IPS DF 6.9 (cell line): ENCODE measurements at places on chromosomes 3 and 15.

DNA sequence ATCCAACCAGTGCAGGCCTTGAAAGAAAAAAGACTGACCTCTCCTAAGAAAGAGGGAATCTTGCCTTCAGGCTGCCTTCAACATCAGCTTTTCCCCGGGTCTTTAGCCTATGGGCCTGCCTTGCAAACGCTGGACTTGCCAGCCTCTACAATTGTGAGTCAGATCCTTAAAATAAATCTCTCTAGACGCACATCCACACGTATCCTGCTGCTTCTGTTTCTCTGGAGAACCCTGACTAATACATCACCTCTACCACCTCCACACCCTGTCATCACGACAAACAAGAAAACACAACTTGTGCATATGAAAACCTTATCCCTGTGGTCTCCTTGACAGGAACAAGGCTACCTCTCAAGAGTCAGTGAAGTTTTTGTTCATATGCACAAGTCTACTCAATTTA lies 11.8 kb downstream of the CYFIP1 start:
- no peak for DNase-seq

DNA sequence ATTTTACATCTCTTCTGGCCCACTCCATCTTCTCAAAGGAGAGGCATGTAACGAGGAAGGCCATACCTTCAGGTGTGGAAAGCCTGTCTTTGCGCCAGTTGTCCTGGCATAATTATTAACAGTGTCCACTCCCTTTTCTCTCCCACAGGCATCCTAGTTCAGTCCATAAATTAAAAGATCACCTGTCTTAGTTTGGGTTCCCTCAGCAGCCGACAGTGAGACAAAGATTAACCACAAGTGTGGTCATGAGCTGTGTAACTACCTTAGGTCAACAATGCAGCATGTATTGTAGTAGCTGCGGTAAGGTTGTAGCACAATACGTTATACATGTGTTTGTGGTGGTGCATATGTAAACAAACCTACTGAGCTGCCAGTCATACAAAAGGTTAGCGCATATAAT lies 103.3 kb upstream of the GALNT15 start:
- DNase-seq: no peak

- no peak for DNase-seq
Observed at GRCh38 chr15:64763021-64763420, 12.4 kb downstream of the RBPMS2 start.

DNA sequence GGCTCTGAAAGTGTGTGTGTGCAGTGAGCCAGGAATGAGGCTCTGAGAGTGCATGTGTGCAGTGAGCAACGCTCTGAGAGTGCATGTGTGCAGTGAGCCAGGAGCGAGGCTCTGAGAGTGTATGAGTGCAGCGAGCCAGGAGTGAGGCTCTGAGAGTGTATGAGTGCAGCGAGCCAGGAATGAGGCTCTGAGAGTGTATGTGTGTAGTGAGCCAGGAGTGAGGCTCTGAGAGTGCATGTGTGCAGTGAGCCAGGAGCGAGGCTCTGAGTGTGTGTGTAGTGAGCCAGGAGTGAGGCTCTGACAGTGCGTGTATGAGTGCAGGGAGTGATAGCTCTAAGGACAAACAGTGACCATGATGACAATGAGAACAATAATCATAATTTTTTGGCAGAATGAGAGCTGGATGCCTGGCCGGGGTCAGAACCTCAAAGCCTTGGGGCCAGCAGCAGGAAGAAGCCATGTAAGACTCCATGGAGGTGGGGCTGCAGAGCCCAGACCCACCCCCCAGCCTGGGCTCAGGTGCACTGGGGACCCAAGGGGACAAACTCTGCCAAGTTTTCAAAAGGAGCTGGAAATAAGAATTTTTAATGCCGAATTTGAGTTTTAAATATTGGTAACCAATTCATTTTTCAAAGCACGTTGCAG lies 85.7 kb upstream of the PRR20G start:
- DNase-seq: no peak

GRCh38 chr15:38688761-38689160 lies 124.1 kb upstream of the RASGRP1 start:
- no peak for DNase-seq

DNA sequence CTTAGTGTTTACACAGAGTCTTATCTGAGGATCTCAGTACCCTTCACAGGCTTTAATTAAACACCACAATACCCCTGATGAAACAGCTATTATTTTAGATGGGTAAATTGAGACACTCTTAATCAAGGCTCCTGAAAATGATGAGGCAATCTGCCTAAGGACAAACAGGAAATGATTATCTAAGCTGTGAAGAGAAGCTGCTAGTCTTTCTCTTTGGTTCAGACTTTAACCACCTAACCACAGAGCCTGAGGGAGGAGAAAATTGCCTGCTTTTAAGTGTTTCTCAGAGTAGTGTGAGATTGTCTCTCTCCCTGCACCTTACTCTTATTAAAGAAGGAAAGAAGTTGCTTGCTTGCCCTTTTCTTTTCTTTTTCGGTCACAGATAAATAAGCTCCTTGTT lies 364.3 kb upstream of the ADAMTS9 start:
- no peak for DNase-seq

GRCh38 chr15:76840830-76841460 lies 64.2 kb downstream of the SCAPER start:
- DNase-seq: no peak
